ENCODE measurements at places on chromosomes 6 and 20.

DNA sequence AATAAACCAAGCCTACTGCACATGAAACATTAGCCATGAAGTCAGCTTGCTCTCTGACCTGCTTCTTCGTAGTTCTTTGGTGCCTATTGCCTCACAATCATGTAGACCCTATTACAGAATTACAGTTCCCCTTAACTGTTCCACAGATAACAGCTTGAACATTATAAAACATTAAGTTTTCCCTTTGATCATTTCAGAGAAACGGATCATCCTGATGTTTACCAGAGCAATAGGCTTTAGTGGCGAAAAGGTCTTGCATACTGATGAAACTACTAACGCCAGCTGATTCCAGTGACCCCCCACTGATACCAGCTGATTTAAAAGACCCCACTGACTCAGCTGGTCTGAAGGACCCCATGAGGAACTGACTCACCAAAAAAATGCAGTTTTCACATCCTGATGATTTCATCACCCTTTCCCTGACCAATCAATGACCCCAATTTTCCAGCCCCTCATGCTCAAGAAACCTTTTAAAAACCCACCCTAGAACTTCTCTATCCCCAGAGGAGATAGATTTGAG is 39.4 kb upstream of the MLIP start:
- no peak for DNase-seq

DNA sequence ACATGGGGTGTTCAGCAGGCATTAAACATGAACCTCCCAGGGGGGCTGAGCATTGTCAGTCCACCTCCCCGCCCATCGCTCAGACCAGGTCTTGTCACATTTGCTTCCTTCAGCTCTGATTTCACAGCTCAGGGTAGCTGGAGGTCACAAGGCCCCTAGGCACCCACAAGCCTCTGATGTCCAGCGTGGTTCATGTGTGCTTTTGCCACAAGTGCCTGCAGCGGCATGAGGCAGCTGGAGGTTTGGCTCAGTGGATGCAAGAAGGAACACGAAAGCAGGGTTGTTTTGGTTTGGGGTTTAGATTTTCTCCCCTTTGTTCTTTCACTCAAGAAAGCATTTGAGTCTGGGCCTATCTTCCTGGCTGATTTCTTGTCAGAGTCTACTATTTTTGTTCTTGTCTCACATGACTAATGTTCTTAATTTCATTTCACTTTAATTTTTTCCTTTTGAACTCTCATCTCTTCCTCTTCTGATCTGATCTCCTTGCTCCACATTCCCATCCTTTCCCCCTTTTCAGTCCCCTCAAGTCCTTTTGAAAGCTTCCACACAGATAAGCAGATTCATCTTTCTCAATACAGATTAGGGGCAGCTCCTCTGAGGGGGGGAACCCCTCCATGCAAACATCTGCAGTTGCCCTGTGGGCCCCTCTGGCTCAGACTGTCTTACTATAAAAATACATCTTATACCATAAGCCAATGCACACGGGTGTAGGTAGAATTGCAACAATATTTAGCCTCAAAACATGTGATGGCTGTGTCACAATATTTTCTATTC is 68.1 kb upstream of the CEP85L start:
- DNase-seq: no peak

- DNase-seq: no peak
Observed at GRCh38 chr6:168956141-168956838, 297.4 kb downstream of the THBS2 start.

DNA sequence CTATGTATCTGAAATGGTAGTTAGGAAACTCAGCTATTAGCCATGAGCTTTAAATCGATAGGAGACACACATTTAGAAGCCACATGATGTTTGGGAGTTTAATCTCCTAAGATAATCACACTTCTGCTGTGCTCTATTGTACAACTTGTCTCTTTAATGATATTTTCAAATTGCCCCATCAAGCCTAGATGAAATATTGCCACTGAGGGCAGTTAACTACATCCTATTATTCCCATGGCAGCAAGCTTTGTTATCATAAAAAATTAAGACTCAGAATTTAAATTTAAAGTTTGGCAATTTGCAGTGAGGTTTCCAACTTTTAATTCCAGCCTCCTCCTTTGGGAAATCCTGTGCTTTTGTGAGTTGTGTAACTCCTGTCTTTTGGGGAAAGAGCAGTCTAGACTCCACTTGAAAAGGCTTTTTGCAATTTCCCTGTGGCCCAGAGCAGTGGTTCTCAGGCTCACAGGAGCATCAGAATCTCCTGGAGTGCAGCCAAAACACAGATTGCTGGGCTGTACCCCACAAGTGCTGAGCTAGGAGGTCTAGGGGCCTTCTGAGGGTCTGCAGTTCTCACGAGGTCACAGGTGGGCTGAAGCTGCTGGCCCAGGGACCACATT is 792.4 kb downstream of the QKI start:
- no peak for DNase-seq

DNA sequence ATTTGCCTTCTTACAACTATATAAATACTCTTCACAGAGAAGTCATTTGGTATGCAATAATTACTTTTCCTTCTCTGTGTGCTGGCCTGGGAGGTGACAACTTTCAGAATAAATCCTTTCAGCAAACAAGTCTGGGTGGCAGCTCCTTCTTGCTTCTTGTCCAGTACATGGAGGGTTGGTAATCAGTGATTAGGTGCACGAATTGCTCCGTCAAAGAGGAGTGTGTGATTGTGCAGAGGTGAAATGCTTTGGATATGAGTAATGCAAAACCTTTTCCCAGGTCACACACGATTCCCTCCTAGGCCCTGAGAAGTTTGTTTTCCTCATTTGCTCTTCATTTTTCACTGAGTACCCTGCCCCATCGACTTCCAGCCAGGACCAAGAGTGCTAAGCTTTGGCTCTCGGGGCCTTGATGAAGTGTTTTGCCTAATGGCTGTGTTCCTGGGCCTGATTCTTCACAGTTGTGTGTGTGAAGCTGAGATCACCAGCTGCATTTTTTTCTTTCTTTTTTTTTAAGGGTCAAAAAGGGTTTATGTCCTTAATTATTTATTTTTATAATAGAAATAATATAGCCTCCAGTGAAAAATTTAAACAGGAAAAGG is 216.5 kb downstream of the ZMYND8 start:
- no peak for DNase-seq

GRCh38 chr20:17533396-17533795 is 2.2 kb upstream of the BFSP1 start:
- peak; percentile 48 for DNase-seq

- no peak for DNase-seq
Observed at GRCh38 chr20:49422161-49422560, 60.3 kb downstream of the KCNB1 start.

DNA sequence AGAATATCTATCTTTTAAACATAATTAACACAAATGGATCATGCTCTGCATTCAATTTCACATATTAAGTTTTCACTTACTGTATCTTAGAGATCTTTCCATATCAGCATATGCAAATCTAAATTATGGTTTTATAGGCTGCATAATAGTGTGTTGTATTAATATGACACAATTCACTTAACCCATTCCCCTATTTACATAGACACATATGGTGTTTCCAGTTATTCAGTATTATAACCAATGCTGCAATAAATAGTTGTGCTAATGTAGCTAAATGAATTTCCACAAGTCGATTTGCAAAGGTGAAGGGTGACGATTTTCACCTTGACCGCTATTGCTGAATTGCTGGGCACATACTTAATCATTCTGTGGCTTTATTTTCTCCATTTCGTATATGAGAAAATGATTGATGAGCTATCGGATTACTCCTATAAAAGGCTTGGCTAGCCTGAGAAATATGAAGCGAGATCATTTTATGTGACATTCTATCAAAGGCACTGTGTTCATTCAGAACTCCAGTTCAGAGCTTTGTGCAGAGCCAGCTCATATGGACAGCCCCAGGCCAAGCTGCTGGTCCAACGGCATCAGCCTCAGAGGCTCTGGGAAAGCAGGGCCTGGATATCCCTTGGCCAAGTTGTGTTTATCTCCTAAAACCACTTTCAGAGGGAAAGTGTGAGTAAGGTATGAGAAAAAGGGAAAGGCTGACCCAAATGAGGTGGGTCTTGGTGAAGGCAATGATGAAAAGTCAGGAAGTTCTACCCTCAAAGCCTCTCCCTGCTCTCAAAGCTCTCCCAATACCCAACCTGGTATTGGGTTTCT is 50.8 kb downstream of the GFOD1 start:
- no peak for DNase-seq

- no peak for DNase-seq
Observed at GRCh38 chr20:31819083-31819784, at the start of gene MYLK2. Gene MYLK2, plus strand, starts transcription at chr20:31819356. Its CDS starts 225 bp downstream, at chr20:31819581.

DNA sequence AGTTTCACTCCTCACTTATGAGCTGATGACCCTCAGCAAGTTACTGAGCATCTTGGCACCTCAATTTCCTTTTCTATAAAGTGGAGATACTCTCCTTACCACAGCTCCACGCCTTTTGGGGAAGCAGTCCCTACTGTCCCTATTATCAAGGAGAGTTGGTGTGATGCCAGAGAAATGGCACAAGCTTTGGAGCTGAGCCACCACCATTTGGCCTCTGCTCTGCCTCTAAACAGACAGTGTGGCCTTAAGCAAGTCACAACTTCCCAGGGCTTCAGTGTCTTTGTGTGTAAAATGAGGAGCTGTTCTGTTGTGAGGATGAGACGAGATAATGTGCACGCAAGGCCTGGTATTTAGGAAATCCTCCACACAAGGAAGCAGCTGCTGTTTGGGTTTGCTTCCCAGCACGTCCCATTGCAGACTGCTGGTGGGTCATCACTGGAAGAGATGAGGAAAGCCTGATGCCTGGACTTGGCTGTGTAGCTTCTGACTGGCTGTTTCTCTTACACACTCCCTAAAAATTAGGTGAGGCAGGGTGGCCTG is 18.5 kb downstream of the NSFL1C start:
- DNase-seq: no peak

- no peak for DNase-seq
Observed at GRCh38 chr6:156848123-156848522, 70.9 kb downstream of the ARID1B start.

DNA sequence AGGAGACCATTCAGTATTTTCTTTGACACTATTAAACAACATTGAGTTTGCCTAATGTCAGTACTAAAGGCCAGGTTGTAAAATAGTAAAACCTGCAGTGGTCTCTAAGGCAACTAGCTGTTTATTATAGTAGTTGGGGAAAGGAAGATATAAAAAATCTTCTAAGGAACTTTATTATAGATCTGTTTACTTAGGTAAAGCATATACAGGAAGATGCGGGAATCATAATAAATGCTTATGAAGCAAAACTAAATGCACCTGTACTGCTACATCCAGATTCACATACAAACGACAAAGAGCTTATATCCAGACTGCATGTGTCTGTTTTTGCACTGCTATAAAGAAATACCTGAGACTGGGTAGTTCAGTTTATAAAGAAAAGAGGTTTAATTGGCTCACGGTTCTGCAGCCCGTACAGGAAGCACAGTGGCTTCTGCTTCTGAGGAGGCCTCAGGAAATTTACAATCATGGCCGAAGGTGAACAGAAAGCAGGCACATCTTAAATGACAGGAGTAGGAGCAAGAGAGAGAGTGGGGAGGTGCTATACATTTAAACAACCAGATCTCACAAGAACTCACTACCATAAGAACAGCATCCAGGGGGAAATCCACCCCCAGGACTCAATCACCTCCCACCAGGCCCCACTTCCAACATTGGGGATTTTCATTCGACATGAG is 8.7 kb upstream of the TRIM39 start:
- no peak for DNase-seq

DNA sequence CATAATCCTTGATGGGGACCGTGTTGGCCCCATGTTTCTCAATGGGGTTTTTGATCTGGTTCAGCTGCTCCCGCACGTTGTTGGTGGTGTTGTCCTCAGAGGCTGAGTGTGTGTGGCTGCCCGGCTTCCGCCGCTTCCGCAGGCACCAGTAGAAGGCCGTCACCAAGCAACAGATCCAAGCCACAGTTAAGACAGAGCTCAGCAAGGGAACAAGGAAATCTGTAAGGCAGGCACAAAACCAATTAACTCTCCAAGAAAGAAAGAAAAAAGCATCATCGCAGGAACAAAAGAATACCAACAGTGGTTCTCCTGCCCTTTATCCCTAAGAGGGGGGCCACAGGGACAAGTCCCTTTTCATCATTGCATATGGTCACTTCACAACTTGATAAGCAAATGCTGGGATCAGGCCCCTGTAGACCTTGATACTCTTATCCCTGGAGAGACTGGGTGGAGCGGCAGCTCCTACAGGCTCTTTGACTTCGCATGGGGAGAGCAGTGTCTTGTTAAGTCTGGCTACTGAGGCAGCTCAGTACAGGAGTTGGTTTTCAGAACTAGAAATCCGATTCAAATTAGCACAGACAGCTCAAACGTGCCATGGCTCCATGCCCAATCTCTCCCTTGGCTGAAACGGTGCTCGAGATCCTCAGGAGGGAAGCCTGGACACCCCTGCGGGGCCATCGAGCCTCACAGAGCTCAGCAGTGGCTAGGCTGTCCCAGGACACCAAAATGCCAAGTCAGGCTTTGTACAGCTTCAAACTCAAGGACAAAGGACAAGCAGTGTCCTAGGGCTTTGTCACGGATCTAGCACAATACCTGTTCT is 33.9 kb downstream of the JAG1 start:
- no peak for DNase-seq

DNA sequence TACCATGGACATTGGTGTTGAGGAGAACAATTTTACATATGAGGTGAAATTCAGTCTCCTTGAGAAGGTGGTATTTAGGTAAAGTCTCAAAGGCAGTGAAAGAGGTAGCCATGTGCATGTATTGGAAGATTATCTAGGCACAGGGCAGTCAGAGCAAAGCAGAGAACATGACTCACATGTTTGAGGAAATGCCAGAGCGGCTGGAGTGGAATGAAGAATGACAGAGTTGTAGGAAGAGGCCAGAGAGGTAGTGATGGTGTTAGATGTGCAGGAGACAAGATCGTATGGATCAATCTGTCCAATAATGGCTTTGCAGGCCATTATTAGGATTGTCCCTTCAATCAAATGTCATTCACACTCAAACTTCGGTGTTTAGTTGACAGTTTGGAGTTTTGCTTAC is 449.4 kb upstream of the PTCHD4 start:
- DNase-seq: no peak

DNA sequence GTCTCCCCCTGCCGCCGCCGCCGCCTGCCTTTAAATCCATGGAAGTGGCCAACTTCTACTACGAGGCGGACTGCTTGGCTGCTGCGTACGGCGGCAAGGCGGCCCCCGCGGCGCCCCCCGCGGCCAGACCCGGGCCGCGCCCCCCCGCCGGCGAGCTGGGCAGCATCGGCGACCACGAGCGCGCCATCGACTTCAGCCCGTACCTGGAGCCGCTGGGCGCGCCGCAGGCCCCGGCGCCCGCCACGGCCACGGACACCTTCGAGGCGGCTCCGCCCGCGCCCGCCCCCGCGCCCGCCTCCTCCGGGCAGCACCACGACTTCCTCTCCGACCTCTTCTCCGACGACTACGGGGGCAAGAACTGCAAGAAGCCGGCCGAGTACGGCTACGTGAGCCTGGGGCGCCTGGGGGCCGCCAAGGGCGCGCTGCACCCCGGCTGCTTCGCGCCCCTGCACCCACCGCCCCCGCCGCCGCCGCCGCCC is 474 bp downstream of the CEBPB start:
- DNase-seq: peak; percentile 67

DNA sequence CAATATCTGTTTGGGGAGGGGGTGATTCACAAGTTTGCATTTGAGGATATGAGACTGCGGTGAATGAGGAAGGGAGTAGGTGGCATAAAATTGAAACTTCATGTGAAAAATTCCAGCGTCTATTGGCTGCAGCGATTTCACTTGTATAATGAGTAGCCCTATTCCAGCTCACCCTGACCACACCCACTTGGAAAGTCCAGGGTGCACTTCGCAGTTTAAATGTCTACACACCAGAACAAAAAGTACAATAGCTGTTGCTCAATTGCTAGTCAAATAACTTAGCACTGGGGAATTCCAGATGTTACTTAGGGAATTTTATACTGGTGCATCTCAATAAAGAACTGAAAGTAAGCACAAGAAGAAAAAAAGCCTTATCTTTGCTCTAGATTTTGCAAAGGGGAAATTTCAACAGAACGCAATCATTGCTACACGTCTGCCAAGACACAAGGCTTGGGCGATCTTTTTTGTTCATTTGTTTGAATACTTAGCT is 6.3 kb downstream of the TNFAIP3 start:
- peak; percentile 89 for DNase-seq
